CD8-positive, alpha-beta T cell (primary cell): ENCODE measurements at places on chromosomes 1 and 21. TPM values are rescaled to one million over a fixed set of nuclear protein-coding genes. Genes with fewer than 3 reads are reported as not detected.

GRCh38 chr1:79044974-79045650 is 38.6 kb upstream of the ADGRL4 start:
- DNase-seq, result no peak

DNA sequence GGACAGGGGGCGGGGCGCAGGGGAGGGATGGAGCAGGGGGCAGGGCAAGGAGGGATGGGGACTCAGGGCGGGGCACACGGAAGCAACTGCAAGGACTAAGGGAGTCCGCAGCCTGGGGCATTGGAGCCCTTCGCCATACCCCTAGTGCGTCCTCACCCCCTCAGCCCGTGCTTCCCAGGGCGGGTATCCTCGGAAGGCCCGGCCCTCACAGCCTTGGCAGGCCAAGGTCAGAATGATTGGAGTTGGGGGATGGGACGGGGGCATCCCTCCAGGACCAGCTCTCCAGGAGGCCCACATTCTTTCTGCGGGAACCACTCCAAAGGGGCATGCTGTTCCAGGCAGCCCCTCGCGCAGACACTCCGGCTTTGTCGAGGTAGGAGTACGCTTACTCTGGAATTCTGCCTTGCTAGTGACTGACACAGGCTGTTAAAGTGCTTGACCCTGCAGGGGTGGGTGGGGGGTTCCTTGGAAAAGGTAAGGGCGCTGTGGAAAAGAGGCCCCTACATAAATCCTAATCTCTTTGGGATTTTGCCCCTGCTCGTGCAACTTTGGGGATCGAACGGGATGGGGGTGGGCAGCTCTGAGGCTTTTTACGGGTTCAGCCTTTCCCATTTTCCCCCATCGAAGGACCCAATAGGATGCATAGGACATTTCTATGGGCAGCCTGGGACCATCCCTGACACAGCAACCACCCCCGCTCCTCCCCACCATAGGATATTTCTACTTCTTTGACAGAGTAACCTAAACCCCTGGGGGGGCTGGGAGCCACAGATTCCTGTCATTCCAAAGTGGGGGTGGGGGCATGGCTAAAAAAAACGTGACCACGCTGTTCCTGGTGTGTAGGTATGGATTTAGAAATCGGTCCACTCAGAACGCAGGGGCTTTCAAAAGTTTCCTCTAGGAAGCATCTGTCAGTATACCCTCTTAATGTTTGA is 738 bp upstream of the TRIM11 start:
- DNase-seq, result no peak

DNA sequence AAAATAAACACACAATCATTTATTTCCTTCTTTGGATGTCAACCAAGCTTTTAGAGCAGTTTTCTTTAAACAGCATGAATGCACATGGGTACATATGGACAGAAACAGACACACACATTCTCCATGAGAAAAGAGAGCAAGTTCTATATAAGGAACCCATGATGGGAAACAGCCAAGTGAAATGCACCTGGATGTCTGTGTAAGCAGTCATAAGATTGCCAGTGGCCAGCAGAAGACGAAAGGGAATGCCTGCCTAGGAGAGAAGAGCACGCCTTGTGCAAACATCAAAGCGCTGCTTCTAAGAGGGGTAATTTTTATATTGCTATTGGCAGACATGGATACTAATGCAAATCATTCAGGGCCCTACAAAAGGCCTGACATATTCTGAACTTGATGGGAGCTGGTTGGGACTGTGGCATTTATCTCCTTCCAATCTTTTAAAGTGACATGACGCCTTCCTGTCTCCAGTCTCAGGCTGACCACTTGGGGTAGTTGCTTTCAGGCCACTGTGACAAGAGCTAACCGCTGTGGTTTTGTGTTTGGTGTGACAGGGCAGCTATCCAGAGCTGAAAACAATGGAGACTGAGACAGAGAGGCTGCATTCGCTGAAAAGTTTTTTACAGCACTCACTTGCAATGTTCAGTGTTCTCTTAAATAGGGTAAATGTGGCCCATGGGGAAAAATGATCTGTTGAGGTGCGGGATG is 75.0 kb upstream of the DPT start:
- DNase-seq, result no peak

The LIN28A gene
- not detected for total RNA-seq

The FCER1A gene
- total RNA-seq, result not detected
